ENCODE measurements at places on chromosomes 13 and 19. TPM values are rescaled to one million over a fixed set of nuclear protein-coding genes. Genes with fewer than 3 reads are reported as not detected.

Gene CERS1
- total RNA-seq: 0.16 TPM

Gene CEACAM6
- total RNA-seq: 5.7 TPM

Gene MEIOSIN
- not detected for total RNA-seq

Gene POU2F2
- 5.6 TPM for total RNA-seq

Gene MBD3L3
- total RNA-seq: not detected

Gene FLT3
- 3.4 TPM for total RNA-seq

Gene PGLYRP2
- total RNA-seq: not detected

Gene CHST8
- total RNA-seq: 0.59 TPM

Gene ANKLE1
- 0.04 TPM for total RNA-seq

Gene IL4I1
- total RNA-seq: 4.0 TPM

Gene SBK2
- total RNA-seq: not detected

DNA sequence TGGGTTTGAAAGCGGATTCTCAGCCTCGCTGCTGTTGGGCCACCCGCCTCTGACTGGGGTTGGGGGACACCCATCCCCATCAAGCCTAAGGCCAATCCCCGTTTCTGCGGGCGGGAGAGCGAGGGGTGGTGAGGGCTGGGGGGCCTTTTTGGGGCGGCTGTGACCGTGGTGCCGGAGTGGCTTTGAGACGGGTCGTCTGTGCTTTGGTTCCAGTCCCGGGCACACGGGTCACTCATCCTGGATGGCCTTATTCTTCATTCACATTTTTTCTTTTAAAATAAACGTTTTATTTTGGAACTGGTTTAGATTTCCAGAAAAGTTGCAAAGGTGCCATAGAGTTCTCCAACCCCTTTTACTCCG lies 1.6 kb downstream of the ZNRF4 start:
- DNase-seq: no peak

DNA sequence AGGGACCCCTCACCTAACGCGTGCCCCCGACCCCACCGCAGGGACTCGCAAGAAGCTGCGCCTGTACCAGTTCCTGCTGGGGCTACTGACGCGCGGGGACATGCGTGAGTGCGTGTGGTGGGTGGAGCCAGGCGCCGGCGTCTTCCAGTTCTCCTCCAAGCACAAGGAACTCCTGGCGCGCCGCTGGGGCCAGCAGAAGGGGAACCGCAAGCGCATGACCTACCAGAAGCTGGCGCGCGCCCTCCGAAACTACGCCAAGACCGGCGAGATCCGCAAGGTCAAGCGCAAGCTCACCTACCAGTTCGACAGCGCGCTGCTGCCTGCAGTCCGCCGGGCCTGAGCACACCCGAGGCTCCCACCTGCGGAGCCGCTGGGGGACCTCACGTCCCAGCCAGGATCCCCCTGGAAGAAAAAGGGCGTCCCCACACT lies 4.7 kb upstream of the MYBPC2 start:
- peak; percentile 84 for DNase-seq

DNA sequence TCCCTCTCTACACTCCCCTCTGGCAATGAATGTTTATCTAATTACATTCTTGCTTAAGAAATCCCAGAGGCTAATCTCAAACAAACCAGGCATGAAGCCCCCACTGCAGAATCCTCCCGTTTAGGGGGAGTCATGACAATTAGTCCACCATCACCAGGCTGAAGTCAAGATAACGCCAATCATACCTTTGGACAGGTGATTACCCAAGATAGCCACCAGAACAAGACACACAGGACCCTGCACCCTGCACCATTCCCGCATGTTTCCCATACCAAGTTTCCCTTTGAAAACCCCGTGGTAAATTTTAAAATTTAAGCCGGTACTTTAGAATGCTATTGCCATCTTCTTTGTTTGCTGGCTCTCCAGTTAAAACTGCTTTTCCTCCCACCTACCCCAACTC lies 64.8 kb upstream of the XPO4 start:
- no peak for DNase-seq

- DNase-seq: peak; percentile 68
Measured at GRCh38 chr19:13913352-13913751, 7.4 kb downstream of the CC2D1A start.

DNA sequence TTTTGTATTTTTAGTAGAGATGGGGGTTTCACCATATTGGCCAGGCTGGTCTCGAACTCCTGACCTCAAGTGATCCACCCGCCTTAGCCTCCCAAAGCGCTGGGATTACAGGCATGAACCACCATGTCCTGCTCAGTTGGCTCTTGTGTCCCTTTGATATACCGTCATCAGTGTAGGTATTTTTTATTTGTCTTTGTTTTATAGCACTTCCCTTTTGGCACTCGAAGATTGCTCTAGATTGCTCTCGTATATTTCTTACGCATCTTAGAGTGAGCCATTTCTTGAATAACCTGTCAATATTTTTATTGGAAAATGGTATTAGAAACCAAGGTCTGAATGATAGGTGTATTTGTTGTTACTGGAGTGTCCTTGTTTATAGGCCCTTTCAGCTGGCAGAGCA lies 9.4 kb downstream of the SETDB2 start:
- no peak for DNase-seq

- no peak for DNase-seq
Measured at GRCh38 chr13:102856557-102856956, 10.7 kb downstream of the ERCC5 start.

- DNase-seq: no peak
Measured at GRCh38 chr19:46079576-46079975, 38.8 kb upstream of the IGFL4 start.

DNA sequence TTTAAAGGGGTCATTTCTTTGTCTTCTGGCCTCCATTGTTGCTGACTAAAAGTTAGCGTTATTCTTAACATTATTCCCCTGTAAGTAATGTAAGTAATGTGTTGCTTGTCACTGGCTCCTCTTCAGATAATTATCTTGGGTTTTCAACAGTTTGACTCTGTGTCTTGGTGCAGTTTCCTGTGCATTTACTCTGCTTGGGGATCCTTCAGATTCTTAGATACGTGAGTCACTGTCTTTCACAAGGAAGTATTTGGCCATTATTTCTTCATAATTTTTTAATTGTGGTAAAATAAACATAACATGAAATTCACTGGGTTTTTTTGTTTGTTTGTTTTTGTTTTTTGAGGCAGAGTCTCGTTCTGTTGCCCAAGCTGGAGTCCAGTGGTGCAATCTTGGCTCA lies 13.5 kb upstream of the OR7D2 start:
- no peak for DNase-seq

DNA sequence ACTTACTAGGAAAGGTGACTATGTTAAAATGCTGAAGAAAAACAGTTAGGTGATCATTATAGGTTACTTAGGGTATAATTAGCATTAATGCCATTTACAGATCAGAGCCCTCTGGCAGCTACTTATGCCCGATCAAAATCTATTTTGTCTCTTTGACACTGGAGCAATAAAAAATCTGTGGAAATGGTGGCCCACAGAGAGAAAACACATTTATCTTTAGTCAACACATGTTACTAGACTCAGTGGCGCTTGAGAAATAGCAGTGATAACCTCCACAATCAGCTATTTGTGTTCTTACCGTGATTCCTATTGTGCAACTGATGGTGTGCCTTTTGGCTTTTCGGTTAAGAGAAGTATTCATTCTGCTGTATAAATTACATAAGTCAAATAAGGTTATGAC lies 1519.6 kb downstream of the PCDH9 start:
- DNase-seq: no peak

DNA sequence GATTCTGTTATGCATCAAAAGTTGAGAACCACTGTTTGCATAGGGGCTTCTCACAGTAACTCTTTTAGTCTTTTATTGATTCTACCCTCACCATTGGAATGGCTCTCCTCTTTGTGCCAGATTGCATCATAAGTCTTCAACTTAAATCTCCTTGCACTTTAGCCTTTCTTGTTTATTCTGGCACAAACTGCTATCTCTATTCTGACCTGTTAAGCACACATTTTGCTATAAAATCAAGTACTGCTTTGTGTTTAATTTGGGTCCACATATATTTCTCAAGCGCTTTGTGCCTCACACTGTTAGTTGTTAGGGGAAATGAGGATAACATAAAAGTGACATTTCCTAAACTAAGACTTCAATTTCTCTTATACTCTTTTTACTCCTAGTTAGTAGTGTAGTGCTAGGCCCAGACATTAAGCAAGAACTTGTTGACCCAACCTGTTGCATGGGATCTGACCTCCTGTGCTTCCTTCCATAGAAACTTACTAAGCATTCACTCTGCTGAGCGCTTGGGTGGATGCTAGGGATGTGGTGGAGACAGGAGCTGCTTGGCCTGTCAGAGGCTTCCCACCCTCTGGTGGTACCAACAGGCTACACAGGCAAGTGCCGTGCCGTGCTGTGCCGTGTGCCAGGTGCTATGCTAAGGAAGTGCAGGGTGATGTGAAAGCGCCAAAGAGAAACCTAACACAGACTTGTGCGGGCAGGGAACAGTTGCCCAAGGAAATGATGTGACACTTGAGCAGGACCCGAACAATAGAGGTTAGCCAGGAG lies 1.2 kb downstream of the UTP14C start:
- DNase-seq: no peak

- DNase-seq: no peak
Measured at GRCh38 chr19:37973666-37974065, 66.7 kb downstream of the SIPA1L3 start.

GRCh38 chr19:3365836-3366752 lies at the start of gene NFIC:
Gene NFIC, plus strand, starts transcription at chr19:3366583. Its CDS starts 54 bp downstream, at chr19:3366637.
- peak; percentile 81 for DNase-seq

DNA sequence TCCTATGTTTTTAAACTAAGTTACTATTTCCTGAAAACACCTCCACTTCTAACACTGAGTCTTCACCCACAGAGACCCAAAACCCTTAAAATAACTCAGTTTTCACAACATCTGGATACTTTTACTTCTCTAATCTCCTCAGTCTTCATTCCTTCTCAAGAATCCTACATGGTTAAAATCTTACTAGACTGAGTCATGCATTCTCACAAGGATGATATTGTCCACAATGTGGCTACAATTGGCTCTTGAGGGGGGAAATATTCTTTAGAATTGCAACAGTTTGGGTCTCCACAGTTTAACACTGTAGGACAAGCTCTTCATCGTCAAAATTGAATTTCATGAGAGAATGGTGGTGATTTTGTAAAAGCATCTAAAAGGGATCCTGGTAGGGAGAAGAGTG lies 397.1 kb downstream of the SLITRK5 start:
- no peak for DNase-seq

DNA sequence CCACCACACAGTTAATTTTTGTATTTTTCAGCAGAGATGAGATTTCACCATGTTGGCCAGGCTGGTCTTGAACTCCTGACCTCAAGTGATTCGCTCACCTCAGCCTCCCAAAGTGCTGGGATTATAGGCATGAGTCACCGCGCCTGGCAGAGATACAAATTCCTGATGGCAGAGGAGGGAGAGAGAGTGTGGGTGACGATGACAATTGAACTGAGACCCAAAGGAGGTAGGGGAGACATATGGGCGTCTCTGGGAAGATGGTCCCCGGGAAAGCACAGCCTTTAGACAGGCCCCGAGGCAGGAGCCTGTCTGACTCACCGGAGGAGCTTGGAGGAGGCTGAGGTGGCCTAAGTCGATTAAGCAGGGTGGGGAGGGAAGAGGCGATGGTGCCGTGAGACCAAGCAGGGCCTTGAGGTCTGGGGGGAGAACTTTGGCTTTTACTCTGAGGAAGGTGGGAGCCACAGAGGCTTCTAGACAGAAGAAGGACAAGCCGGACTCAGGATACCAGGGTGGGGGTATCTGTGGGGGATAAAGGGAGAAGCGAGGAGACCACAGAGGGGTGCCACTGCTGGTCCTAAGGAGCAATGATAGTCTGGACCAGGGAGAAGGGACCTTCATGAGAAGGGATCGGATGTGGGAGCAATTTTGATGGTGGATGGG lies 38.2 kb downstream of the ARRDC2 start:
- DNase-seq: no peak

DNA sequence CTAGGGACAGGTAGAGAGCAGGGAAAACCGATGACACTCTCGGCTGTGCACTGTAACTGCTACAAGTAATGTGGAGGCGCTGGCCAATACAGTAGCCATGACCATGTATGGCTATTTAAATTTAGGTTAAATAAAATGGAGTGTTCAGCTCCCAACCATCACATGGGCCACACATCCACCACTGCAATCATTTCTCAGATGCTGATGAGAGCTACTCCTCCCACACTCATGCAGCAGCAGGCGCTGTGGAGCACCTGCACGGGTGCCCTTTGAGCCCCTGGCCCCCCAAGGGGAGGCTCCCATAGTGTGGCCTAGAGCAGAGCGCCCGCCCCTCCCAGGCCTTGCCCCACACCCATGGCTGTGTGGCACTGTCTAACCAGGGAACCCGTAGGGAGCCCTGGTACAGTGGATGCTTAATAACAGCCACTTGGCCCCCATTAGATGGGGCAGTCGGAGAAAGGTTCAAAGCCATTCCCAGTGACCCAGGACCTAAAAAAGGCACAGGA lies 6.0 kb downstream of the ACP4 start:
- no peak for DNase-seq

DNA sequence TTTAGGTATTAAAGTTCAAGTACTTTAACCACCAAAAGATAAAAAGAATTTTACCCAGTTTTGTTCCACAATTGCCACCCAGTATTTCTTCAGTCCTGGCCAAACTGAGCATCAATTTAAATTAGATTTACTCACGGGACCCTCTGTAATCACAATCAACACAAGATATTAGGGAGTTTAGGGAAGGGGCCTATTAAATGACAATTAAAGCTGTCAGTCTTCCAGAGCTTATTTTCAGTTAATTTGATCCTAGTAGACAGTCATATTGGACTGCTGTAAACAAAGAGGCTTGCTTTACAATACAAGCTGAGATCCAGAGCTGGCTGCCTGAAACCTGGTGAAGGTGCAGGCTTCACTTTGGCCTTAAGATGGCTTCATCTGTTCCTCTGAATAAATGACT lies 321.2 kb upstream of the NBEA start:
- no peak for DNase-seq

DNA sequence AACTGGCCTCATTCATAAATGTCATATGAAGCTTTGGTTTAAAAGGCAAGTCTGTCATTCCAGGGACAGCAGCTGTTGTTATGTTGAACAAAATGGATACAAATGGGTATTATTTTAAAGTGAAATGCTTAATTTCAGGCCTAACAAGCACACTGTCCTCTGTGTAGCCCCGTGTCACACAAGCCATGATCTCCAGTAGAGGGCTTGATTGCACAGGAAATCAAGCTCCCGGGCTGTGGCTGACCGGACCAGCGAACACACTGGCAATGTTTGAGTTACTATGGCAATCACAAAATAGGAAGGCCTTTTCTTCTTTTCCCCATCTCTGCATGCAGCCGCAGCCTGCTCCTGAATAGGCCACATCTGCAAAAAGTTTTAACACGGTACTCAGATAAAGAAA lies 64.0 kb upstream of the GSX1 start:
- DNase-seq: no peak

GRCh38 chr19:16328824-16329482 lies 4.3 kb downstream of the KLF2 start:
- no peak for DNase-seq
